Germinal center (tissue), 1 donor: ENCODE measurements at places on chromosomes 6 and 20.

DNA sequence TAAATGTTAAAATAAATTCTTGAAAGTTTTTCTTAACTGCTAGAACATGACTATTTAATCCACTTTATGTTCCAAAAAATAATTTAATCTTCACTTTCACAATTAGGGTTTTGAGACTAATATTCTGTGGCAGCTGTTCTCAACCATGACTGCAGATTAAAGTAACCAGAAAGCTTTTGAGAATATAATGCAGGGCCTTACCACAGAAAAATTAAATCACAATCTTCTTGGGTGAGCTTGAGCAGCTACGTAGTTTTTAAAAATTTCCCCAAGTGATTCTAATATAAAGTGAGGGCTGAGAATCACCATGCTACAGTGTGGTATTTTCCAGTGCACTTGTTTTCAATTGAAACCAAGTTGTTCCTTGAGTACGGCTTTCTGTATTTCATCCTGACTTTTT lies 196.6 kb upstream of the PTCHD4 start:
- DNase-seq: no peak

- DNase-seq: peak; percentile 40
These were observed 521 bp downstream of the CDK5RAP1 start for GRCh38 chr20:33400812-33401183.

GRCh38 chr6:43021270-43022047 lies at the start of gene RRP36:
Gene RRP36 (plus strand): TSS chr6:43021623. CDS start chr6:43021655, 32 bp downstream.
- peak; percentile 83 for DNase-seq

GRCh38 chr20:650954-651353 lies 2.0 kb downstream of the SRXN1 start:
- DNase-seq: no peak

- DNase-seq: peak; percentile 56
These were observed 22.5 kb upstream of the HFE start for GRCh38 chr6:26064619-26065257.

- DNase-seq: no peak
These were observed 11.1 kb downstream of the RRAGD start for GRCh38 chr6:89400912-89401399.

GRCh38 chr6:52549428-52549827 lies 27.4 kb downstream of the TRAM2 start:
- DNase-seq: no peak

DNA sequence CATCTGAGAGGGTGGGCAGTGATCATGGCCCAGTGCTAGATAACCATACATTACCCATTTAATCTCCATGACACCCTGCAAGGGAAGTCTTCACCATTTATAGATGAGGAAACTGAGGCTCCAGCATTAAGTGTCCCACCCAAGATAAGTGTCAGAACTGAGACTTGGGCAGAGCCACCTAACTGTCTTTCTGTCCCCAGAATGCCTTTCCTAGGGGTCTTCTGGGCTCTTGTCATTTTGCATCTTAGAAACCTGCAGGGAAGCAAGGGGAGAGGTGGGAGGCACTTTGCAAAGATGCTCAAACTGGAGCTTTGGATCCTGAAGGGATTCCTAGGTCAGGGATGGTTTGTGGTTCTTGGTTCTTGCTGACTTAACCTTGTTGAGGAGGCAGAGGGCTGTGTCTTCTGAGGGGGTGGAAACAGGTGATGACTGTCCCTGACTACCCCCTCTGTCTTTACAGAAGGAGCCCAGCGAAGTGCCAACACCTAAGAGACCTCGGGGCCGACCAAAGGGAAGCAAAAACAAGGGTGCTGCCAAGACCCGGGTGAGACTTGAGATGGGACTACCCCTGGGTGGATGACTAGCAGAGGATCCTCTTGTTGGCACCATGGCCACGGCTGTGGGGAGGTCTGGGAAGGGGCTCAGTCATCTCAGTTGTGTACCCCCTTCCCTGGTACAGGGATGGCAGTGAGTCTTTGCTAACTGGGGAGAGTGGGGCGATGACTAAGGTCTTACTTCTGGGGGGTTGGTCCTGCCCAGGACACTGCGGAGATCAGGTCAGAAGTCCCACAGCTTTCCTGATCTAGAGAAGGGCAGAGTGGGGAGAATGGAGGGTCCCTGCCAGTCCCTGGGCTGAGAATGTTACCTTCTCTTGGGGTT lies 5.8 kb downstream of the HMGA1 start:
- DNase-seq: no peak

DNA sequence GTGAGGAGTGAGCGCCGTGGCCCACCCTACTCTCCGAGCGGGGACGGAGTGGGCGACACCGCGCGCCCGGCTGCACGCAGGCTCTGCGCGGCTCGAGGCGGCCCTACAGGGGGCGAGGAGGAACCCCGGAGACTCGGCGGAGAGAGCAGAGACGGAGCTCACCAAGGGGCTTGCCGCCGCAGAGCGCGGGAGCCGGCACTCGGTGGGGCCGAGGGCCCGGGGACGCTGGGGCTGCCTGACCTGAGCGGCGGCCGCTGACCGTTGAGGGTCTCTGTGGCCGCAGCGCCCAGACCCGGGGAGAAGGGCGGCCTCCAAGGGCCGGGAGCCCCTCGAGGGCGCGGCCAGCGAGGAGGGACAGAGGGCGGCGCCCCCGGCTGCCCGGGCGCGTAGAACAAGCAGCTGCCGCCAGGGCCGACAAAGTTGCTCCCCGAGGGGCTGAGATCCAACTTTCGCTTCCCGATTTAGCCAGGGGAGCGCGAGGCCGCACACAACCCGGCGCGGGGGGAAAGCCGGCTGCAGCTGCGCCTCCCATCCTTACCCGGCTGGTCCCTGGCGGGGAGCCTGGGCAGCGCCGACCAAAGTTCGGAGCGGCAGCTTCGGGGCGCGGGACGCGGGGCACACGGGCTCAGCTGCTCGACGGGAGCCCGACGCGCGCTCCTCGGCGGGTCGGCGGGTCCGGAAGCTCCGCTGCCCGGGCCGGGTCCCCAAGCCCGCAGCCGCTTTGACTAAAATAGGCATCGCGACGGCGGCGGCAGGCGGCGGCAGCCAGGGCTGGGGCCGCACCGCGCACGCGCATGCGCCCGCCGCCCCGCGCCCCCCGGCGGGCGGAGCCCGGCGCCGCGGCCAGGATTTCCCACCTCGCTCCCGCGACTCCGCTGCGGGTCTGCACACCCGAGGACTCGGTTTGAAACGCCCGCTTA lies 43.1 kb downstream of the POPDC3 start:
- peak; percentile 77 for DNase-seq

DNA sequence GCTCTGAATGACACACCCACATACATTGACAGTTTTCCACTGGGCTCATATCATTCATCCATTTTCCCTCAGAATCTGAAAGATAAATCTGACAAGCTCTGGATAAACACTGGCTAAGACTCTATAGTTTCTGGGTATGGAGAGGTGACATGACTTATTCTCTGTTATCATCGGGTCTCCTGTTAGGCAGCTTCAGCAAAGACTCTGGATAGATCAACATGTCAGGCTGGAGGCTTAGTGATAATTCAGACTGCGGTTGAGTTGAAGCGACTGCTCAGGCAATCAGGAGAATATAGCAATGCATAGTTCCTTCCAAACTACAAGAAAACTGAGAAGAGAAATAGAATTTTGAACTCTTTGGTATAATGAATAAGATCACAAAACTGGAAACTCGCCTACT lies 394.6 kb downstream of the CBLN4 start:
- DNase-seq: no peak

GRCh38 chr6:5984150-5985089 lies 22.3 kb downstream of the NRN1 start:
- DNase-seq: no peak

GRCh38 chr6:159074120-159074684 lies 29.4 kb upstream of the TAGAP start:
- no peak for DNase-seq

DNA sequence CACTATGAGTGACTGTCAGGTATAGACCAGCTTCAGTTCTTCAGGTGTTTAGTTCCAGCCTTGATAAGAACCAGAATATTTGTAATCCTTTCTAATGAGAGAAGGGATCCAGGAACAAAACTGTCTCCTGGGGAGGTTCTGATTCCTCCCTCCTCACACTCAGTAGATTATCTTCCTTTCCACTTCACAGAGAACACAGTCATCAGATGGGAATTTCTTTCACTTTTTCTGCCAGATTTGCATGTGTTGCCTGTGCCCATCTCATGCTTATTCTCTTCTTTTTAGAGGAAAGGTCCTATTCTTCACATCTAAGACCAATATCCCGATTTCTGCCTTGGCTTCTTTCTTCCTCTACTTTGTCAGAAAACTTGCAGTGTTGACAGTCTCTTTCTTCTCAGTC lies 50.8 kb downstream of the CD109 start:
- no peak for DNase-seq

DNA sequence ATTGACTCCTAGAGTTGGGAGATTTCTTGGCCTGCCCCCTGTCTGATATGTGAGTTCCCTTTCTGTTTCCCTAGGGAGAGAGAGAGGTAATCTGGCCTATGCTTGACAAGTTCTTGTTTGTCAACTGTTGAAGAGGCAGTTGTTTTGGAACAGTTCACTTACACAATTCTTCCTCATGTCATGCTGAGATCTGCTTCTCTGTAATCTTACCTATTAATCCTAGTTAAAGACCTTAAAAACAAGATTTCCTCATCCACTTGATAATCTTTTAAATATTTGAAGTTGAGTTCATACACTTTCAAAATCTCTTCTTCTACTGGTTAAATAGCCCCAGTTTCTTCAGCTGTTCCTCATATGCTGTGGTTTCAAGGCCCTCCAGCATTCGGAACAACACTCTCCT lies 89.9 kb downstream of the FIG4 start:
- no peak for DNase-seq

DNA sequence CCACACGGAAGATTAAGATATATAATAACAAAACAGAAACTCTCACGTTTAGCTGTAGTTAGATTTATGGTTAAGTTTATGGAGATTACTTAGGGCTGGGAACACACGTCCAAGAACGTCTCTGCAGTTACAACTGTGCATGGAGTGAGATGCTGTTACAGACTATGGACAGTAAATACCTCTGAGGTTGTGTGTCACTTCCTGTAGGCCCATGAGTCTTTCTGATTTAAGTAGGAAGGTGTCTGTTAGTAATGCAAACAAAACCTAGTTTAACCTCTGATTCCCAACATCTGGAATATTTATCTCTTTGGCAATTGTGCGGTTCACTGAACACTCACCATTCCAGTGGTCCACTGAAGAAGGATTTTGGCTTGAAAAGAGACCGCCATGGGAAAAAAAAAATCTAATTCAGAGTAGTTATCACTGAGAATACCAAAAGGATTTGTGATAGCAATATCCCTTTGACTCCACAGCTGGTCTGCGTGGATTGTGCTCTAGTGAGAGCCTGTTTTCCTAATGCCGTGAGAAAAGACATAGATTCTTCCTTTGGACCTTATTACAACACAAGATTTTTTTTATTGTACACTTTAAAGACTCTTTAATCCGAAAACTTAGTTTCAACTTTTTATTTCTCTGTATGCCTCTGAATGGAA lies 478.2 kb upstream of the CITED2 start:
- no peak for DNase-seq

- DNase-seq: no peak
These were observed 29.3 kb upstream of the PRDM1 start for GRCh38 chr6:106056746-106057390.
